ENCODE measurements at places on chromosomes 2 and 18. TPM values are rescaled to one million over a fixed set of nuclear protein-coding genes. Genes with fewer than 3 reads are reported as not detected.

Gene ECEL1
- not detected for total RNA-seq

- DNase-seq = peak; percentile 32
Measured at GRCh38 chr18:11654736-11655605, 34.1 kb upstream of the GNAL start.

DNA sequence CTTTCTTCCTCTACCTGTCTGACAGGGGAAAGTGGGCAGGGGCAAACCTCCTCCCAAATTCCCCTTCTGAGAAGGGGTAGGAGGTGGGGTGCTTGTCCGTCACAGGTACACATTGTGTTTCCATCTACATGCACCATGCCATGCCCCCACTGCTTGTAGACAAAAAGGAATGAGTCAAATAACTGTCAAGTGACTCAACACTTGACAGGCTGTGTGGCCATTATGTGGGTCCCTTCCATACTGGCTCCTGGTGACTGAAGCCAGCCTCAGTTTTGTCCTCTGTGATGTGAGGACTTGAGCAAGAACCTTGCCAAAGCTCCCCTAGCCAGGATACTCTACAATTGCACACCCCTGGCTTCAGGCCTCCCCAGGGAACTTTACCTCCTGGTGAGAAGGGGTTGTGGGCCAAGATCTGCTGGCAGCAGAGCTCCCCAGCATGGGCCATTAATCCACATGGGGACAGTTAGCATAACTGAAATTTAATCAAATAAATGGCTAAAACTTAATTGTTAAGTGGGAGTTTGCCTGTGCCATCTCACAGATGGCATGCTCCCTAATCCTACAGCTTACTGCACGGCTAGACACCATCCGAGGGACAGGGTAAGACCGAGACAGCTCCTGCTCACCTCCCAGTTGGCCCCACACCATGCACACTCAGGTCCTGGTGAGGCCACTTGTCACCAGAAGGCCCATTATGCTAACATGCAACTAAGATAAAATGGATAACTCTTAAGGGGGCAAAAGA lies 140.2 kb downstream of the BCL11A start:
- DNase-seq = no peak

Gene FOXD4L1
- not detected for total RNA-seq

DNA sequence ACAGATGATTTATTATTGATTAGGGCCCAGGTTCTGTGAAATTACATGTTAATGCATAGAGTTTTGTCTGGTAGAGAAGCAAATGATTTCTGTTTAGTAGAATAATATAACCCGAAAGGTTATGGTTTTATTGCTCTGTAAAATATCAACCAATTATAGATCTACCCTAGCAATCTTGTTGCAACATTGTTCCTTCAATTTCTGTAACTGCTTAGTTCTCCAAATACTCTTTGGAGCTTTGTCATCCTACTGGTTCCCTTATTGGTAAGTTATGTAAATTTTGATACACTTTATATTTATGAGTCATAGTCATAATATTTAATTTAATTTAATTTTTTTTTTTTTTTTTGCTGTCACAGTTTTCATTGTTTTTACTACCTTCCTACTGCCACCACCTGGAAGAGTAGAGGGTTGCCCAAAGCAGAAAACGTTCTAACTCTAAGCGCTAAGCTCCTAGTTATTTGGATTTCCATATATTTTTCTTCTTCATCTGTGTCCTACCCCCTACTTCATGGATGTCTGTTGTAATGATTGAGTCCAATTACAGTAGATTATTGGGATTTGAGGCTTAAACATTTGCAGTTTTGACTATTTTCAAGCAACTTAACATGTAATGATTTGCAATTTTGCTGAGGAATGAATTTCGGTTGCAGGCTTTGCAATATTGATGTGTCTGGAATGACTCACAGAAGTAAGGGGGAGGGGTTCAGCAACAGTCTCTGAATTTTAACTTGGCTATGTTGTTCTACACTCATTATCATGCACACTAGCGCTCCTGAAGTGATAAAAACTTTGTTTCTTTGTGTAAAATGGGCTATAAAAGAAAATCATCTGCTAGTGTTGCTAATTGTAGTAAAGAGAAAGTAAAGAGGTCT lies 51.1 kb downstream of the NABP1 start:
- DNase-seq = no peak

- DNase-seq = no peak
Measured at GRCh38 chr2:83196225-83196624, 1262.9 kb downstream of the SUCLG1 start.

- DNase-seq = no peak
Measured at GRCh38 chr18:37261246-37261840, 304.3 kb downstream of the CELF4 start.

DNA sequence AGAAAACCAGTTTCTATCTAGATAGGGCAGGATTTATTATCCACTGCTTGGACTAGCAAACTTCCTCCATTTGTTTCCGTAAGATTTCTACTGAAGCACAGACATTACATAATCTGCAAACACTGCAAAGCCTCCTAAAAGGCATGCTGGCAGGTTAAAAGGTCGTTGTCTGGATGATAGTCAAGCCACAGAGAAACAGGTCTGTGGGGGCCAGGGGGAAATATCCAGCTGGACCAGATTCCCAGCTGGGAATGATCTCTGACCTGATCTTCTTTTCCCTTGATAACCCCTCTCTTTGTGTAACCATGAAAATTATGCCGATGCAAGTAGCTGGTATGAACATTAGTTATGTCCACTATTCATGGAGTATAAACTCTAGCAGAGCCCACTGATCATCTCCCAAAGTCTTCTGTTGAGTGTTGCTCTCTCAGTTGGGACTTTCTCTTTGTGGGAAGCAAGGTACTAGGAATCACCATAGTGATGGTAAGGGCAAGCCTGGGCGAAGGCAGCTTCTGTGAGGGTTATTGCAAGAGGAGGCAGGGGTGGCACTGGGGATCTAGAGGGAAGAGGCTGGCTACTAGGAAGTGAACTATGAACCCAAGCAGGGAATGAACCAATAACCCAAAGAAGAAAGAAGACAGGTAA lies 61.3 kb downstream of the GDF7 start:
- no peak for DNase-seq

Gene C2orf80
- total RNA-seq = not detected

Gene LONRF2
- total RNA-seq = 1.4 TPM

DNA sequence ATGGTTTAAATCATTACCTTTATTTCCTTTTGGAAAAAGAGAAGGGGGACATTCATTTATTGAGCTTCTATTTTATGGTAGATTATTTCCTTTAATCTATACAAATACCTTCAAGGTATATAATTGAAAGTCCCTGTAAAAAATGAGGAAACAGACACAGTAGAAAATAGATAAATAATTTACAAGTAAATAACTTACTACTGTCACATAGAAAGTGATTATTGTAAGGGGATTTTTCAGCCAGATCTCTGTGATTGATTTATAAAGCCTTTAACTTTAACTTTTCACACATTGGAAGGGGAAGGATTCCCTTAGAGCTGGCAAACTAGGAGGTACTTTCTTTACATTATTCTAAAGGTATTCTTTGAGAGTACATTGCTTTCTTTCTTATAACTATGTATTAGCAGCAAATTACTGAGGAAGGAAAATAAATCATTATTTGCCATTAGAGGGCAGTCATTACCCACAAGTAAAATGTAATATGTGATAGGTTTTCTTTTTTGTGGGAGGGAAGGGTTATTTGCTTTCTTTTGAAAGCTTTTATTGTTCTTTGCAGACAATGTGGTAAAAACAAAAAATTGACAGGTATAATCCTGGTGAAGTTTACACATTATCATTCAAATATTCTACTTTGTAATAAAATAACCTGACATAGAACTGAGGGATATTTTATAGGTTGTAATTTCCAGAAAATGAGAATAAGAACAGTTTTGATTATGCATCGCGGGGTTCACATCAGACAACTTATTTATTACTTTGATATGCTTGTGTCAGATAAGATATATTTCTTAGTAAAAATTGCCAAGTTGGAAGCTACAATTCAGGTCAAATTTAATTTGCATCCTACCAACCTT lies 24.8 kb upstream of the RPE start:
- DNase-seq = no peak

GRCh38 chr2:11371092-11371937 lies 26.9 kb upstream of the ROCK2 start:
- DNase-seq = no peak

DNA sequence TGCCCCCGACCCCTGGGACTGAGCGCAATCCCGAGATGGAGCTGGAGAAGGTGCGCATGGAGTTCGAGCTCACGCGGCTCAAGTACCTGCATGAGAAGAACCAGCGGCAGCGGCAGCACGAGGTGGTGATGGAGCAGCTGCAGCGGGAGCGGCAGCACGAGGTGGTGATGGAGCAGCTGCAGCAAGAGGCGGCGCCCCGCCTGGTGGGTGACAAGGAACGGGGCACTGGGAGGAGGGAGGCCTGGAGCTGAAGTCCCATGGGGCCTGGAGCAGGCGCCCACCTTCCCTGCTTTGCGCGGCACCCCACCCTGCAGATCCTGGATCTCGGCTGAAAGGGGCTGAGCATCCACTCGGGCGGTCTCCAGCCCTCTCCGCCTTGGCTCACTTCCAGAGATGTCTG lies 1.2 kb downstream of the TMEM247 start:
- no peak for DNase-seq

Gene KLHL30
- total RNA-seq = not detected

- peak; percentile 16 for DNase-seq
Measured at GRCh38 chr2:131431336-131431735, 44.6 kb upstream of the TUBA3D start.

DNA sequence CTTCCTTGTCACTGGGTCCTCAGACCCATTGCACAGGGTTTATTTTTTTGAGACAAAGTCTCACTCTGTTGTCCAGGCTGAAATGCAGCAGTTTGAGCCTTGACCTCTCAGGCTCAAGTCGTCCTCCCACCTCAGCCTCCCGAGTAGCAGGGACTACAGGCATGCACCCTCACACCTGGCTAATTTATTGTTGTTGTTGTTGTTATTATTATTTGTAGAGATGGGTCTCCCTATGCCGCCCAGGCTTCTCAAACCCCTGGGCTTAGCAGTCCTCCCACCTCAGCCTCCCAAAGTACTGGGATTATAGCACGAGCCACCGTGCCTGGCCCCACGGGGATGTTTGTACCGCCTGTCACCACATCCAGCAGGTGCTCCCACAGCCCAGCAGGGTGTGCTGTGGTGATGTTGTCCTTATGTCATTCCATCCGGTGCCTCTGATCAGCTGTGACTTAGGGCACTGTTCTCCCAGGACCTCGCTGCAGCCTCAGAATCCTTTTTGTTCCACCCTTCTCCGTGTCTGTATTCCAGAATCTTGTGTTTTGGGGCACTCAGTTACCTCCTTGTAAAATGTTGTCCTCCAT lies 182.3 kb downstream of the INO80D start:
- DNase-seq = no peak

Gene C1QL2
- not detected for total RNA-seq

Gene SKOR2
- not detected for total RNA-seq

Gene IL1F10
- not detected for total RNA-seq

DNA sequence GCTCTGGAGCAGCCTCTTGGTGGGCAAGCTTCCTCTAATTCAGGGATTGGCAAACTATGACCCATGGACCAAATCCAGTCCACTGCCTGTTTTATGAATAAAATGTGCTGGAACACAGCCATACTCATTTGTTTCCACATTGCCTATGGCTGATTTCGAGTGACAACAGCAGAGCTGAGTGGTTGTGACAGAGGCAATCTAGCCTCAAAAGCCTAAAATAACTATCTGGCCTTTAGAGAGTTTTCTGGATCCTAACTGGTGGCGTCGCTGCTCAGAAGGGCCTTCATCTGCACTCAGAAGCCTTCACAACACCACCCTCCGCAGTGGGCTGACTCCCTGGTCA lies 147.1 kb downstream of the CCBE1 start:
- DNase-seq = no peak

Gene SOCS6
- total RNA-seq = 20.6 TPM

Gene DIS3L2
- 17.2 TPM for total RNA-seq

GRCh38 chr2:152219077-152219828 lies 43.7 kb upstream of the STAM2 start:
- DNase-seq = no peak

- DNase-seq = no peak
Measured at GRCh38 chr2:65313126-65313953, 85.7 kb downstream of the ACTR2 start.

Gene SIX3
- not detected for total RNA-seq

Gene GPR35
- 2.2 TPM for total RNA-seq

Gene RAX
- total RNA-seq = not detected

Gene RFTN2
- 0.07 TPM for total RNA-seq

DNA sequence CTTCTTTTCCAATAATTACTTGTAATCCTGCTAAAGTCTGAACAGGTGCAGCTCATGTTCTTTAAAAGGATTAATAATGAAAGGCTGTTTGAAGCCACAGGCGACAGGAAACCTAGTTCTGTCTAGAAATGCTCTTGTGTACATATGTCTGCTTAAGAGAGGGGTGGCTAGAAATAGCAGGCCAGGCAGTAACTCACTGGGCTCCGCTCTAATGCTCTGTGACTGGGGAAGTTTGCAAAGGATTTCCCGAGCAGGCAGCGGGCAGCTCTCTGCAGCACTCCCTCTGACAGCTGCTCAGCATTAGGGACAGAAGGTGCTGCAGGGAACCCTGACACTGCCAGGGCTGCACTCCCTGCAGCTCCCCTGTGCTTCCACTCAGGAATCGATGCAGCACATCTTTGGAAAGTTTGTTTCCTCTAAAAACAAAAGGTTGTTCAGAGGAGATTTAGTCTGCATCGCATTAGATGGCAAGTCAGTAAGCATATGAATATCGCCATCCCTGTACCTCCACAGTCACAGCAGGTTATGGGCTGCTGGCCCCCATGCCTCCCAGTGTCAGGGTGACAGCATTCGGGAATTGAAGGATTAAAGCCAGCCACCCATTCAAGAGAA lies 33.1 kb upstream of the TTC39C start:
- DNase-seq = no peak

- peak; percentile 54 for DNase-seq
Measured at GRCh38 chr2:174546519-174547506, 50.8 kb downstream of the WIPF1 start.

DNA sequence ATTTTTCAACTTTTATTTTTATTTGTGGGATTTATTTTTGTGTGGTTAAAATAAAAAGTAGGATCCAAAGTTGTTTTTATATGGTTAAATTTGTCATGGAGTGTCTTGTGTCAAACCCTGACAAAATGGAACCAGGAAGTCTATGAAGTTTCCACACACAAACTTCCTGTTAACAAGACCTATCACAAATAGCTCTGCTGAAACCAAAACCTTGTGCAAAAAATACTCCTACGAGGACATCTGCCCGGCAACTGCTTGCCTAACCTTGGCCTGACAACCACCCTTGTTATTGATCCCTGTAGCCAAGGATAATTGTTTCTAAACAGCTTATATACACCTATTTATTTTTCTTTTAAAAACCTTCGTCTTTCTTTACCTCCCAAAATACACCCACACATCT lies 389.6 kb downstream of the TRIB2 start:
- no peak for DNase-seq

DNA sequence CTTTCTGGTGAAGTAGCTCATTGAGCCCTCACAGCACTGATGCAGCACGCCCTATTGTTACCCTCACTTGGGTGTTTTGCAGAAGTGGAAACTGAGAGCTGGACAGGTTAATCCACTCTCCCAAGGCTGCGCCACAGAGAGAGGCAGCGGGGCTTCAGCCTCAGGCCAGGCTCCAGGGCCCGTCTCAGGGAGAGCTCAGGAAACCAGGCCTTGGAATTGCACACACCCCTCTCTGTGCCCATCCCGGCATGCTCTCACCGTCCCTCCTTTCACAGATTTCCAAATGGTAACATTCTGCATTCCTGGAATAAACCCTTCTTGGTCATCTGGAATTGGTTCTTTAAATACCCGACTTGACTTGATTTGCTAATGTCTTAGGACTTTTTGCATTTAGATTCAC lies 51.5 kb downstream of the TWIST2 start:
- no peak for DNase-seq

GRCh38 chr2:222293660-222294630 lies 4.9 kb downstream of the PAX3 start:
- no peak for DNase-seq

GRCh38 chr2:169828141-169828811 lies 1.0 kb downstream of the UBR3 start:
- peak; percentile 39 for DNase-seq

Gene AOX1
- total RNA-seq = 19.1 TPM
